ENCODE measurements at places on chromosomes 4 and X.

DNA sequence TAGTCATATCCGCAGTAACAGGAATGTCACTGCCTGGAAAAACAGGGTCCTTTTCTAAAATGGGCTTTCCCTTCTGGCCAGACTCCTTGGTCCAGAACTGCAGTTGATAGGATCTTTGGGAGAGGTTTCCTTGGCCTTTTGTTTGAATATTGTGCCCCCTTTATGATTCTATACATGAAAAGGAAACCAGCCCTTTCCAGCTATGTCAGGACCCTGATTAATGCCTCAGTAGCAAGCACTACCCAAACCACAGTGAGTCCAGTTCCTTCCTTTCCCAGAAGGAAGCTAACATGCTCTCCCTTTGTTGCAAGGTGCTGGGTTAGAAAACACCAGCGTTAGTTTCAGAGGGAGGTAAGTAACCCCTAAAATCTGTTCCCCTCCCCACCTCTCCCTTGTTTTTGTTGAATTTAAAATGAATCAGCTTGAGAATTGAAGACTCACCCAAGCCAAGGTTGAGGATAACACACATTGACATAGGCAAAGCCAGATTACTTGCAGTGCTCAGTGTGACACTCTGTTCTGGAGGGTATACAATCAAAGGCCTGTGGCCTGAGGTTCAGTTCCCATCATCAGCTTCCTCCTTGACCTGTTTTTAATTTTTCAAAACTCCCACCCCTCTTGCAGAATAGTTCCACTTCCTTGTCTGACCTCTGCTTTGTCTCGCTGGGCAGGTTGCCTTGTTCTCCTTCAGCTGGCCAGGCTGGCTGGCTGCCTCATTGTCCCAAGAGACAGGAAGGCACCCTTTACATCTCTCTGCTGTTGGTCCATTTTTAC lies 87.6 kb upstream of the PLAC1 start:
- no peak for DNase-seq

- no peak for DNase-seq
Measured at GRCh38 chr4:139988863-139989765, 164.9 kb downstream of the MAML3 start.

DNA sequence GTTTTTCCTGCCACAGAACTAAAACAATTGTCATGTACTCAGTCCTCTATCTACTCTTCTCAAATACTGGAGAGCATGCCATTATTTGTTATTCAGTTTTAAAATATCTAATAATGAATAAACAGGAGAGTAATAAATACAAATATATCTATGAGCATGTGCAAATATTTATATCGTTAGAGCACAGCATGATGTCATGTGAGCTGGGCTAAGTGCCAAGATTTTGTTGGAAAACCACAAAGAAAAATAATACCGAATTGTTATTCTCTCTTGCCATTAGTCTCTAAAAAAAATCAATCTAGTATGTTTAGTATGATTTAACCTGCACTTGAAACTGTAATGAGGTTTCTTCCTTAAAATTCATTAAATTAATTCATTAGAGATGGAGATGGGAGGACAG lies 97.3 kb downstream of the DDX60 start:
- DNase-seq = no peak

GRCh38 chr4:150232029-150232428 lies 153.8 kb downstream of the DCLK2 start:
- no peak for DNase-seq

DNA sequence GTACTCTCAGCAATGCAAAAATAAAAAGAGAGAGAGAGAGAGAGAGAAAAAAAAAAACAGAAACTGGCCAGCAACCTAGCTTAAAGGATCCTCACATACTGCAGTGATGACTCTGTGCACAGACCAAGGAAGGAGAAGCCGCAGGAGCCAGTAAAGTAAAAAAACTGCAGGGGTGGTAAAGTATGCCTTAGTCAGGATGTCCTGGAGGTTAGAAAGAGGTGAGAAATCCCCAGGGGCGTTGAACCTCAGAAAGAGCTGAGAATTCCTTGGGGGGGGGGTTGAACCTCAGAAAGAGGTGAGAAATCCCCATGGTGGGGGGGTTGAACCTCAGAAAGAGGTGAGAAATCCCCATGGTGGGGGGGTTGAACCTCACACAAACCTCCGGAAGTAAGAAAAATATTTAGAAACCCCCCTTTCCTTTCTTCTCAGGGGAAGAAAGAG lies 48.0 kb downstream of the MAGEA9 start:
- no peak for DNase-seq

DNA sequence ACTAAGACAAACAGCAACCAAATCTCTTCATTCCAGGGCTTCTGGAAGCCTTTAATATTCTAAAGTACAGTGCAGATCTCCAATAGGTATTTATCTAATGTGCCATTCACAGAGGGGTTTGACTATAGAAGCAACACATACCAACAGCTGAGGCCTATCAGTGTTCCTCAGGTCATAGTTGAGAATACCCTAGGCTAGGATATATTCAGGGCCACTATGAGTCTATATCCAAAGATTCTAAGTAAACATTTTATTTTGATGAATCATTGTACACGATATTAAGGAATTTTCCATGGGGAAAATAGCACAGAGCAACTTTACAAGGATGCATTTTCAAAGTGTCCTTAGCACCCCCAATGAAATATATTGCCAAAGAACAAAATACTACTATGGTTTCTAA lies 9.7 kb downstream of the SMIM10 start:
- no peak for DNase-seq

GRCh38 chr4:47536966-47537365 lies 51.9 kb downstream of the ATP10D start:
- DNase-seq = no peak

DNA sequence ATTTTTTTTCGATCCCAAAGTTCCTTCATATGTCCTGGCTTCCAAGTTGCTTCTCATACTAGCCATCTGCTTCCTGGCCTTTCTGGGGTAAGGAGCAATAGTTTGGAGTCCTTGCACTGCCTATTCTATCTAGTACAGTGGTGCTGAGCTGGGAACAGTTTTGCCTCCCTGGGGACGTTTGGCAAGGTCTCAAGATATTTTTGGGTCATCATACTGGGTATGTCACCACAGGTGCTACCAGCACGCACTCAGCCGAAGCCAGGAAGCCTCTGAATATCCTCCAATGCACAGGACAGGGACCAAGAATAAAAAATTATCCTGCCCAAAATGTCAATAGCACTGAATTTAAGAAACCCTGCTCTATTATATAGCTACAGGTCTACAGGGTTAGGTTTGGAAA lies 35.4 kb upstream of the TMSB15B start:
- no peak for DNase-seq

GRCh38 chrX:27815209-27815608 lies 7.4 kb downstream of the MAGEB10 start:
- DNase-seq = no peak

GRCh38 chrX:102976793-102977495 lies 39.9 kb downstream of the RAB40AL start:
- DNase-seq = no peak

DNA sequence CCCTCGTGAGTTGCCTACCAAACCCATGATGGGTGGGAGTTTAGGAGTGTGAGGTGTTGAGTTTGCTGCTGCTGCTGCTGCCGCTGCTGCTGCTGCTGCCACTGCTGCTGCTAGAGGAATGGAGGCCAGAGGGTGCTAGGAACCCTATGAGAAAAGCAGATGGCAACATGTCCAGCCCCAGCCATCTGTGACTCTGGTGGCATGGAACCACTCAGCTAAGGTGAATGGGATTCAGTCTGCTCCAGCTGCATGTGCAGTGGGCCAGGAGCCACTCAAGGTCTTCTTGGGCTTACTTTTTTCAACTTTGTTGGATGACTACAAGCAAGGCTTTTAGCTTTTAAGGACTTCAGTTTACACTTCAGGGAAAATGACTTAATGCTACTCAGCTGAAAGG lies 103.8 kb downstream of the RTL5 start:
- DNase-seq = no peak

DNA sequence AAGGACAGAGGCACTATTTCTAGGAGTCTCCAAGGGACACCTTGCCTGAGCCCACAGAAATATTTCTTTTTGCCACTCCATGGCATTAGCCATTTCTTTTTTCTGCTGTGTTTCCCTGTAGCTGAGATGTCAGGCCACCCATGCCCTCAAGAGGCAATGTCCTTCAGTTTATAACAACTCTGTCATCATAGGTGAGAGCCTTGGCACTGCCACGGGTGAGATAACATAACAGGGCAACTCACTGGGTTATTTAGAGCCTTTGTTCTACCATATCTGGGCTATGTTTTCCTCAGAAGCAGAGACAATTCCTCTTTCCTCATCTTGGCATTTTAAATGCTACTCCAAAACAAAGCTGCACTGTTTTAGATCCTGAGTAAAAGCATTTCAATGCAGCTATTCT lies 99.9 kb upstream of the MAOA start:
- no peak for DNase-seq

GRCh38 chrX:150365990-150366911 lies 3.1 kb downstream of the MAMLD1 start:
- DNase-seq = no peak

DNA sequence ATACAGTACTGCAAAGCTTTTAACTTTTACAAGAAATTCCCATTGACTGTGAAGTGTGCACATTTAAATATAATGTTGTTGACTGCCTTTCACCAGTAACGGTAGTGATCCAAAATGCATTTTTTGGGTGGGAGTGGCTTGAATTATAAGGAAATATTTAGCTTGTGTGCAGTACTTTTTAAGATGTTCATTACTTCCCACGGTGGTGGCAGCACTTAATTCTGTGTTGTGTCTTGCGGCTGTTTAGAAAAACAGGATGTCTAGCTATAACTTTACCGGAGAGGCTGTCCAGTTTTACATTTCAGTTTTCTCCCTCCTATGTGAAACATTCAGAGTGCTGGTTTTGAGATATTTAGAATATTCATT lies 1.7 kb downstream of the TMEM131L start:
- DNase-seq = no peak

DNA sequence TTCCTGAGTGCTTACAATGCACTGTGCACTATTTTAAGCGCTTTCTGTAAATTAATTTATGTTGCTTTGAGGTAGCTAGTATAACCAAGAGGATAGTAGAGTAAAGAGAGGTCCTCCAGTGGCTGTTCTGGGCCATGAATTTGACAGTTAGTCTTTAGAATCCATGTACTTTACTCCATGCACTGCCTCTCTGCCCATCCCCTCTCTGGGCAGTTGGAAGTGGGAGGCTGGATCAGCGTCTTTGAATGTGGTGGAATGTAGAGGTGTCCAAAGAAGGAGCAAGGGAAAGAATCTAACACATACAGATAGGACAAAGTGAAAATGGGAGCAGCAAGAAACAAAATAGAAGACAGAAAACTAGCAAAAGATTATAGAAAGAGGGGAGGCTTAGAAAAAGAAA lies 712.6 kb downstream of the GRID2 start:
- no peak for DNase-seq

DNA sequence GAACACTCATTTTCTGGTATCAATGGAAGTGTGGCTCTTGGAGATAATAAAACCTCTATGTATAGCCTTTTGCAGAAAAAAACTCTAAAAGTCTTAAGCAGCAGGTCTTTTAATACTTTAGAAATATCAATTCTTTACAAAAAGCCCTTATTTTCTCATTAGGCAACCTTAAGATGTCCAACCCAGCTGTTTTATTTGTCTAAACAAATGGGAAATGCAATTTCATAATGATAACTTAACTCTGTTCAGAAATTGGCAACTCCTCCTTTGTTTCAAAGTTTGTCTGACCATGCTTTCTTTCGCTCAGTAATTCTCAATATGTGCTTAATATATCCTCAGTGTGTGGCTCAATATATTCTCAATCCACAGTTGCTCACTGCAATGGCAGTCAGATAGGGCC lies 196.5 kb upstream of the VEGFC start:
- DNase-seq = no peak

GRCh38 chr4:92634882-92635281 lies 331.1 kb downstream of the GRID2 start:
- no peak for DNase-seq

GRCh38 chrX:104987063-104987462 lies 233.4 kb downstream of the TEX13A start:
- DNase-seq = no peak

DNA sequence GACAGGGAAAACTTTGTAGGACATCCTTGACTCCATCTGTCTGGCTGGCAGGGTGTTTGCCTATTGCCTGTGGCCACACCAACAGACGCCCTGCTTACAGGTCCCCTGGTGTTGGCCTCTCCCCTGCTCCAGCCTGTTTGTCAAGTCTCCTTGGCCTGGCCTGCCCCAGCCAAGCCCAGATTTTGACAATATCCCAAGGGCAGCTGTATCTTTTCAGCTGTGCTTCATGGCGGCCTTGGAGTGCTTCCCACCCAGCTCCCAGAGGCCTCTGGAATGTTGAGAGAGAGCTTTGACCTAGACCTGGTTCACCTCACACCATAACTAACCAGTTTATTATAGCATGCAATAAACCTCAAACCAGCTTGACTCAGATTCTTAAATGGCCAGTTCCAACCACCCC lies 204.0 kb upstream of the NHS start:
- DNase-seq = no peak

- DNase-seq = no peak
Measured at GRCh38 chr4:169068423-169068822, 58.4 kb upstream of the CBR4 start.

DNA sequence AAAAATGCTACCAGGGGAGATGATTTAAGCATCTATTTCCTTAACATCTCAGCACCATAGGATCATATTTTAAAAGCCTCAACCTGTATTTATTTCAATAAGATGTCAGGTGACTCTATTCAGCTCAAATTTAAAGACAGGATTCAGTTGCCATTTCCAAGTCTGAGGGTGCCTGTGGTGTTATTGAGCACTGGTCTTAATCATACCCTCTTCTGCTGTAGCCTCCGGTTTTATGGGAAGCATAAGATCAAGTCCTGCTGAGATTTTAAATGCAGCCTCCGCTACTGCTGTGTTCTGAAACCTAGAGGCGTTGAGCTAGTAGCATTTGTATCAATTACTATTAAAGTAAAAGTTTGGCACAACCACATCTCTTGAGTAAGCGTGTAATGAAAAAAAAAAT lies 185.7 kb upstream of the NWD2 start:
- DNase-seq = no peak

DNA sequence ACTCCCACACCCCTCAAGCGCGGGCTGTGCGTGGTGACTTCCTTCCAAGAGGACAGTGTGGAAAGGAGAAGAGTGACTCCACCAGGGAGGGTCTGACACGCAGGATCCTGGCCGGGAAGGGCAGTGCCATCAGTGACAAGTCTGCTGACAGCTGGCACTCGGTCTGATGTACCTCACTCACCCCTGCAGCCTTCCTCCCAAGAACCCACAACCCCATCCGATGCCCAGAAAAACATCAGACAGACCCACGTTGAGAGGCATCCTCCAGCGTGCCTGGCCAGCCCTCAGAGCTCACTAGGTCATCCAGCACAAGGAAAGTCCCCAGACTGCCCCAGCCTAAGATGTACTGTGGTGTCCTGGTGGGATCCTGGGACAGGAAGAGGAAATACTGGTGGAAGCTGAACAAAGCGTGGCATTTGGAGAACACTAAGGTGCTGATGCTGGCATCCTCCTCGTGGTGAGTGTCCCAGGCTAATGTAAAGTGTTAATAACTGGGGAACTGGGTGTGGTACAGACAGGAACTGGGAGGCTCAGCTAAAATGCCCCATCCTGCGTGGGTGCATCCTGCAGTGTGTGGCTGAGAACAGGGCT lies 200.0 kb upstream of the PSAPL1 start:
- no peak for DNase-seq
